ENCODE measurements at places on chromosomes 12 and 14.

DNA sequence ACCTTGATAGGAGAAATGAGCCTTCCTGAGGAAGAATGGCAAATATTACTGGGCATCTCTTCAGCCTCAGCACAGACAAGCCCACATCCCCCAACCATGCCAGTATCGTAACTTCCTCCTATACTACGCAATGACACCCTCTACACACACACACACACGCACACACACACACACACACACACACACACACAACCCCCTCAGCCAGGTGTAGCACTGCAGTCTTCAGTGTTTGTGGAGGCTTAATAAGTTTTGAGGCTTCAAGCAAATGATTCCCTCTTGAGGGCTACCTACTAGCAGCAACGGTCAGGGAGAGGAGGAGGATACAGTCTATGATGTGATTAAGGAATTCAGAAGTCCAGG, 1.6 kb downstream of the DGKA start:
- DNase-seq = peak; percentile 42

DNA sequence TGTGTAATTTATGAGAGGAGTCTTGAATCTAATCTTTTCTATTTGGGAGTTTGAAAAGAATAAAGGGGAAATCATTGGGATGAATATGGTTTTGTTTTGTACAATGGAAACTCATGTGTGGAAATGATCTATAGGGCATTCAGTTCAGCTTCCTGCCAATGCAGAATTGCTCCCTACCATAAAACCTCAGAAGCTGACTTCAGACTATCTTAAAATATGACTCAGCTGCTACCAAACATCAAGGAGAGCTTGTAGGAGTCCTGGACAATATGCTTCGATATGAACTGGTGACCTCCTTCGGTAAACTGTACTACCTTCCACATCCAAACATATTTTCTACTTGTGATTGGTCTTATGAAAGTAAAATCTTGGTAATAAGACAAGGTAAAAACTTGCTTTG, 160.6 kb downstream of the CAPZA3 start:
- DNase-seq = no peak

DNA sequence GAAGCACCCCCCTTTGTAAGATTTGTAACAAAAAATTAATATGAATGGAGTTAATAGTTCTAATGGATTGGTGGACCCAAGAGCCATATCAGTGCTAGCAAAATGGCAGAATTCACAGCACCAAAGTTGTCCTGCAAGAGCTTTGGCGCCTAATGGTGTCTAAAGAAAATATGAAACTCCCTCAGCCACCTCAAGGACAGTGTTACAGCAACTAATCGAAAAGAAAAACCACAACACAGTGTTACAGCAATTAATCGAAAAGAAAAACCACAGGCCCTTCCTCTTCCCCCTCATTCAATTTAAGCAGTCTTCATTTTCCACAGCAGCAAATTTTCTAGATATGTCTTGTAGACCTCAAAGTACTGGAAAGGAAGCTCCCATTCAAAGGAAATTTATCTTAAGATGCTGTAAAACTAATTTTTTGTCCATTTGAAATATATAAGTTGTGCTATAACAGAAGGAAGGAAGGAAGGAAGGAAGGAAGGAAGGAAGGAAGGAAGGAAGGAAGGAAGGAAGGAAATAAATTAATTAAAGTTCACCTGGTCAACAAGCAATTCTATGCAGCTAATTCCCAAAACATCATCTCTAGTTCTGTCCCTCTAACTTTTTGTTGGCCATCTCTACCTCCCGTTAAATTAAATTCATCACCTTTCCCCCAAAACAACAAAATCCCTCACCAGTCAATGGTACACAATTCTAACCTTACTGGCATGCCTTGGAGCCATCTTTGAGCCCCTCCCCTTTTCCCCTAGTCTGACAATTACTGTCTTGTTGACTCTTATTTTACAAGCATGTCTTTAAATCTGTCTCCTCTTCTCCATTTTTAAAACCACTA, 17.4 kb downstream of the LRP6 start:
- no peak for DNase-seq

DNA sequence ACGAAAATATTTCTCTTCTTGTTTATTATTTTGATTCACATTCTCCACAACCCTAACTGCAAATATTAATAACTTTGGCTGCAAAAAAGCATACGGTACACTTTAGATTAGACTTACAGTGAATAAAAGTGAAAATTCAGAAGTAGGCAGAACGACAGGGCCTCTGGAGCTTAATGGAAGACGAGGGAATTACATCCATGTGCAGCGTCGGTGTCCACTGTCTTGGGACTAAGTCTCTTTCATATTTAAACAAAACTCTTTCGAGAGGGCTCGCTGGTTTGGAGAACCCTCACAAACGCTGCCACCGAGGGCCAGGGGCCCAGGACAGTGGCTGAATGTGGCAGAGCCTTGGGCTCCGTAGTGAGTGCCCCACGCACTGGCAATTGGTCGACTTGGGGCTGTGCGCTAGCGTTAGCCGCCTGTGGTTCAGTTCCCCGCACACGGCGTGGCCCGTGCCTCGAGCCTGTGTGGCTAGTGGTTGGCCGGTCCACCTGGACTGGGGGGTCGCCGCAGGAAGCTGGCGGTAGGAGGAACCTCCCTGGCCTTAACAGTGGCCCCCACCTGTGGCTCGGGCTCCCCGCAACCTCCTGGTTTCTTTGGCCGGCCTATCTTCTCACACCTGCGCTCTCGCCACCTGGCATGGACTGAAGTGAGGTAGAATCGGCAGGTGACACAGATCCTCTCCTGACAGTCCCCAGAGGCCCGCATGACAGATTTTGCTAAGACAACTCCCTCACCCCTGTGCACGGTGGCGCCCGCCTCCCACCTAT, 739 bp upstream of the PAX9 start:
- no peak for DNase-seq

Measured in activated T-cell treated with anti-CD3 and anti-CD28 coated beads for 24 hours (primary cell).